ENCODE measurements at places on chromosomes 6 and 20.
A peak's percentile ranks its signal among the peaks of the same experiment; 100 is the strongest.

DNA sequence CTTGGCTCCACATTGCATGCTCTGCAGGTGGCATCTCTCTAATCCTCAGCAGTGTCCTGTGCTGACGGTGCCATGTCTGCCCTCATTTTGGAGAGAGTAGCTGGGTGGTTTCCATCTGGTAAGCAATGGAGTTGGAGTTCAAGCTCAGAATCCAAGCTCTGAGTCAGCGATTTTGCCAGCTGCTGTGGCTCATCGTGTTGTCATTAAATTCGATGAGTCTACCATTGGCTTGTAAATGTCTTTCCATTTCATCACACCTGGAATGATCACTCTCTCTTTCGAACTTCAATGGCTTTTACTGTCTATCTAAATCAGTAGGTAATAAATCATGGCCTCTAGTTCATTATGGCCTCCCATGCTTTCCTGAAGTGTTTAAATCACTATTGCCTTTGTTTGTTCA is 378.5 kb upstream of the TSHZ2 start:
- DNase-seq, result no peak

- DNase-seq, result no peak
These were observed 15.2 kb downstream of the DEFB132 start for GRCh38 chr20:272718-273117.

GRCh38 chr6:108002365-108003221 is 44.6 kb upstream of the SEC63 start:
- DNase-seq, result no peak

DNA sequence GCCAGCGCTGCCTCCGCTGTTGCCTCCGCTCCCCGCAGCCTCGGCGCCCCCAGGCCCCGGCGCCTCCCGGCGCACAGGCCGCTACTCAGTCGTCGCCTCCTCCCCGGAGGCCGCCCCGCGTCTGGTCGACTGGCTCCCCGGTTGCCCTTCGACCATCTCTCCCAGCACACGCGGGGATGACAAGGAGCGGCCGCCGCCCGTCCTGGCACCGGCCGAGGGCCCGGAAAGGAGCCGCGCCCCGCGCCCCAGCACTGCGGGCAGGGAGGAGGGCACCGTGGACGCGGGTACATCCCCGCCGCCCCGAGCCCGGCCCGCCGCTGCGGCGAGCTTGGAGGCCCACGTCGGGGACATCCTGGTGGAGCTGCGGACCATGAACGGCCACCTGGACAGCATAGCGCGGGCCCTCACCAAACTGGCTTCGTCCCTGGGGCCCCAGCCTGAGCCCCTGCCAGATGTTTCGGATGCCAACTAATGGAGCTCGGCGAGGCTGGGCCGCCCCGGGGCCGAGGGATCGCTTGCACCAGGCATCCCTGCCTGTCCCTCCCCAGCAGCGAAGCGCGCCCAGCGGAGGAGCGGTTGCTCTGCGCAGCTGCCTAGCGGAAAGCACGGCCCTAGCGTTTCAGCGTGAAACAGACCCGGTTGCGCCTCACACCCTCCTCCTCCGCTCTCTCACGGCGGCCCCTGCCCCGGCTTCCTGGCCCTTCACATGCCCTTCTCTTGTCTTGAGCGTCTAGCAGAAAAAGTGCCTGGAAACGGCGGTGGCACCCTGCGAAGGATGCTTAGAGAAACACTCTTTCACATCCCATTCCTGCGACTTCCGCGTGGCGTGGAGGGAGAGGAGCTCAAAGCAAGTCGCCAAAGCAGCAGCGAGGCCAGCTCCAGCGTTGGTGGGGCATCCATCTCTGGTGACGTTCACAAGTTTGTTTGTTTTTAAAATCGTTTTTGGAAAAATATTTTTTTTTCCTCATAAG is 285.8 kb upstream of the SUPT3H start:
- DNase-seq, result no peak

DNA sequence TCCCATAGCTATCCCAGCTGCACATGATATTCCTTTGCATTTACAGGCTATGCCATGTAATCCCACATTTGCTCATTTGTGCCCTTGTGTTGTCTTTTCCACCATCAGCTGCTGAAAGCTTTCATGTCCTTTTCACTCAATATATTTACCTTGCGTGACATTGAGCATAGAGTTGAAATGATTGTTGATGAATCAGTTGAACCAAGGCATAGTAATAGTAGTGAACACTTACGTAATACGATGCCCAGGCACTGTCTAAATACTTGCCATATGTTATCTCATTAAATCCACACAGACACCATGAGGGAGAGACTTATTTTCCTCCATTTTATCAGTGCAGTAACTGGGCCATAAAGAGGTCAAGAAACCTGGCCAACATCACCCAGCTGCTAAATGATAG is 13.1 kb downstream of the RNF8 start:
- DNase-seq, result no peak

DNA sequence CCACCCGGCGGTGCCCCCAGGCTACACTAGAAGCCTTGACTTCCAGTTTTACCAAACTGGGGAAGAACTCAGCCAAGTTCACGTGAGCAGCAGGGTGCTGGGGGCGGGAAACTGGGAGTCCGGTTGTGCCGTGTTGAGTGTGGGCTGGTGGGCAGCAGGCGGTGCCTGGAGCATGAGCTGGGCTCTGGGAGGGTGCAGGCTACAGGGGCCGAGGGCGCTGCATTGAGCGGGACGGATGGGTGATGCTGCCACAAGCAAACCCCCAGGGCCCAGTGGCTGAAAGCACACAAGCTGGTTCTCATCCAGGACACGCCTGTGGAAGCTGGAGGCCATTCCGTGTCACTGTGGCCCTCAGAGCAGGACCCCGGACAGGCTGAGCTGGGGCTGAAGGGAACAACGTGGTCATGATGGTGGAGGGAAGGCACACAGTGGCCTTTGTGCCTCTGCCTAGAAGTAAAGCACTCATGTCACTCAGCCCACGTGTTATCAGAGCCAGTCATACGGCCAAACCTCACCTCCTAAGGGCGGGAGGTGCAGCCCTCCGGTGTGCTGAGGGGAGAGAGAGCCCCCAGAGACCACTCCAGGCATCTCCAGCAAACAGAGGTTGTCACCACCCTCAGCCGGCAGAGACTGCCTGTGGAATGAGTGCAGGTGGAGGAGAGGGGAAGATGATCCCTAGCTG is 29.5 kb downstream of the RBM38 start:
- DNase-seq, result no peak

DNA sequence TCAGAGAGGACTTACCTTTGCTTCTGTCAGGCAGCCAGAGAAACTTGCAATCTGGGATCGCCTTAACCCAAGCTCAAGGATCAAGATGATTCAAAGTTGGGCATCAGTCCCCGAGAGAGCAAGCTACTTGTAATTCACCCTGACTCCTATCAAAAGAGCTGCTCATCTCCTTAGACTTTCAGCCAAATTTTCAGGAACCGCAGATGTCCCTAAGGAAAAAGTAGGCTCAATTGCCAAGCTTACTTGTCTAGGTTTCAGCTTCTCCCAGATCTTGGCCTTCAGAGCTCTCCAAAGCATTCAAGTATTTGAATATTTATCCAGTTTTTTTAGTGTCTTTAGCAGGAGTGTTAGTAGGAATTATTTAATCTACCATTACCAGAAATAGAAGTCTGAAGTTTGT is 434.1 kb upstream of the MMS22L start:
- no peak for DNase-seq

- DNase-seq, result no peak
These were observed 15.2 kb upstream of the CST9L start for GRCh38 chr20:23583526-23583925.

- DNase-seq, result no peak
These were observed 6.9 kb downstream of the EDN3 start for GRCh38 chr20:59307270-59307669.

DNA sequence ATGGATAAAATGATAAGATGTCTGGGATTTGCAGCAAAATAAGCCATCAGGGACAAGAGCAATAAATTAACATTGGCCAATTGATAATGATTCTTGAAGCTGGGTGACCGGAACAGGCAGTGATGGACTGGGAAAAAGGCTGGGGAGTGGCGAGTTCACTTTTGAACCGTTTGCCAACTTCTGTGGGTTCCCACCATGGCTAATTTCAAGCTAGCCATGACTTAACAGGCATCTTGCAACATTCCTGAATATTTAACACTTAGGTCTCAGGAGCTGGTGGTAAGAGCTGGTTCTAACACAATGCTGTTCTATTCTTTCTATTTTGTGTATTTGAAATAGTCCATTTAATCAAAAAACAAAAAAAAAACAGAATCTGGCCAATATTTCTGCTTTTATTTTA is 37.6 kb upstream of the CD83 start:
- no peak for DNase-seq

- no peak for DNase-seq
These were observed 98.8 kb downstream of the SLC35B3 start for GRCh38 chr6:8336406-8337057.

GRCh38 chr6:74410630-74411029 is 714.6 kb downstream of the CD109 start:
- DNase-seq, result peak; percentile 55

- no peak for DNase-seq
These were observed 732.2 kb downstream of the HDGFL1 start for GRCh38 chr6:23301556-23301955.

GRCh38 chr6:142942805-142943227 is 2.2 kb downstream of the HIVEP2 start:
- DNase-seq, result no peak

DNA sequence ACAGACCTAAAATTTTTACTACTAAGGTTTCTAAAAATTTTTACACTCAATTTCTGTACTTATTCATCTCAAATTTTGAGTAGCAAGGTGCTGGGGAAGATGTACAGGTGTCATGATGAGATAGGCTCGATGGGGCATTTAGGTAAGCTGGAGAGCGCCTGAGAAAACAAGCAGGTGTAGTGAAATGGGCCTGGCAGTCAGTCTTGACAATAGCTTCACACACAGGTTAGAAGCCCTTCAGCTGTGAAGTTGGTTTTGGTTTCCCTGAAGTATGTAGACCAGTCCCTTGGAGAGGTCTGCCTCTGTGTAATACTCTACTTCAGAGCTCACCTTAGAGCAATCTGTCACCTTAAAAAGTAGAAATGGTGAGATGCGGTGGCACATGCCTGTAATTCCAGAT is 144.0 kb upstream of the SCGN start:
- no peak for DNase-seq

- peak; percentile 73 for DNase-seq
These were observed 37.0 kb downstream of the BCKDHB start for GRCh38 chr6:80143419-80143937.

- no peak for DNase-seq
These were observed 36.1 kb upstream of the FBXO30 start for GRCh38 chr6:145850671-145851070.
